AML-193 (cell line): ENCODE measurements at places on chromosomes 16 and 17.
A peak's percentile ranks its signal among the peaks of the same experiment; 100 is the strongest.

- DNase-seq: no peak
Measured at GRCh38 chr16:83774066-83774465, 33.7 kb upstream of the HSBP1 start.

- peak; percentile 71 for DNase-seq
Measured at GRCh38 chr17:50681263-50682200, 26.2 kb downstream of the ANKRD40 start.

- DNase-seq: no peak
Measured at GRCh38 chr16:68869492-68870088, 26.3 kb downstream of the TANGO6 start.

- no peak for DNase-seq
Measured at GRCh38 chr16:15954814-15955151, 5.4 kb downstream of the ABCC1 start.

DNA sequence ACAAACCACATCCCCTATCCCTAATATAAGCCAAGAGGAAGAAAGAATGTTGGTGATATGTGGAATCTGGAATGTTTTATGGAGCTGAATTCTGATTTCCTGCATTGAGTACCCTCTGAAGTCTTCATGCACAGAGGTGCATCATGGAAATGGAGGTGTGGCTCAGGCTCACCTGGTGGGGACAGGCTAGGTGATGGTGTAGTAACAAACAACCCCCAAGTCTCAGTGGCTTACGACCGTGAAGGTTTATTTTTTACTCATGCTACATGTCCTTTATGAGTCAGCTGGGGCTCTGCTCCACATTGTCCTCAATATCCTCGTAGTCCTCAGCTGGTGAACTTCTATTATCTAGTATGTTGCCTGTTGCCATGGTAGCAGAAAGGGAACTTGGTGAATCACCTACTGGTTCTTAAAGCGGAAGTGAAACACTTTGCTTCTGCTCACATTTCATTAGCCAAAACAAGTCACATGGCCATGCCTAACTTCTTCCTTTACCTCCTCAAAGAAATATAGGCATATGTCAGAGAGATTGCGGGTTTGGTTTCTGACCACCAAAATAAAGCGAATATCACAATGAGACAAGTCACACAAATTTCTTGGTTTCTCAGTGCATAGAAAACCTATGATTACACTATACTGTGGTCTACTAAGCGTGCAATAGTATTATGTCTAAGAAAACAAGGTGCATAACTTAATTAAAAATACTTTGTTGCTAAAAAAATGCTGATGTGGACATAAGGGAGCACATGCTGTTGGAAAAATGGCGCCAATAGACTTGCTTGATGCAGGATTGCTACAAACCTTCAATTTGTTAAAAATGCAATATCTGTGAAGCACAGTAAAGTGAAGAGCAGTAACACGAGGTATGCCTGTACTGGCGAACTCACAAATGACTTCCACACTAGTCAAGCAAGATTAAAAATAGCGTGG, at the start of gene PMFBP1:
TSS of gene PMFBP1 (minus strand) at position 51 of the 930 bp plus-strand sequence. CDS start 947 bp downstream, outside the sequence.
- peak; percentile 95 for DNase-seq

DNA sequence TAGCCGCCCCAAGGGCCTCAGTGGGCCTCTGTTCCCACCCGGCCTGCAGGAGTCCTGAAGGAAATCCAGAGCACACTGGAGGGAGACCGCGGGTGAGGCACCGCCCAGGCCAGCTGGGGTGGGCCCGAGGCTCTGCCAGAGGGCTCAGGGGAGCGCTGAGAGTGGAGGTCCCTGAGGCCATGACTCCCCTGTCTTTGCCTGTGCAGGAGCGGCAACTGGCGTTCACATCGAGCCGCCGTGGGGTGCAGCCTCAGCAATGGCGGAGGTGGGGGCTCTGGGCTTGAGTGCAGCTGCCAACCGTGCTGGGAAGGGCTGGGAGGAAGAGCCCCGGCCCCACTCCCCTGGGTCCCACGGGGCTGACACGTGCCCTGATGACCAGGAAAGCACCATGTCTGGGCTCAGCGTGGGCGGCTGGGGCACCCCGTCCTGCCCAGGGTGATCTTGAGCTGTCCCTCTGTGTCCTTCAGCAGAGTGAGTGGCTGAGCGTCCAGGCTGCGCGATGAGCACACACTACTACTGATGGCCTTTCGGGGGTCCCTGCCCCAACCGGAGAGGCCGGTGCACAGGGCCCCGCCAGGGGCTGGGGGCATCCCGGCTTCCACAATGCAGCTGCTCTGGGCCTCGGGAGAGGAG, 13.1 kb upstream of the MYO15B start:
- no peak for DNase-seq

DNA sequence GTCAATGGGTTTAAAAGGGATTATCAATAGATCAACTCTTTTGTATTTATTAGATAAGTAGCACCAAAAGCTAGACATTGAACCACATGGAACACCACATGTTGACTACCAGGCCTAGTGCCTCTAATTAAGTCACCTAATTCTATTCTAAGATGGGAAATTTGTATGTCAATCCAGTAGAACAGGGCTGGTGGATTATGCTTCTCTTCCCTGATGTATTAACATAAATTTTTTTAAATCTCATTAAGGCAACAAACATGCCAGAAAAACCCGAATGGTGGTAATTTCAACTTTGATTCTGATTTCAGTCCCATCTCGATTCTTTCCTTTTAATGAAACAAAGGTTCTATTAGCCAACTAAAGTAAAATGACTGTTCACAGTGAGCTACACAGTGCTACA, 92.6 kb downstream of the KANSL1 start:
- DNase-seq: no peak

DNA sequence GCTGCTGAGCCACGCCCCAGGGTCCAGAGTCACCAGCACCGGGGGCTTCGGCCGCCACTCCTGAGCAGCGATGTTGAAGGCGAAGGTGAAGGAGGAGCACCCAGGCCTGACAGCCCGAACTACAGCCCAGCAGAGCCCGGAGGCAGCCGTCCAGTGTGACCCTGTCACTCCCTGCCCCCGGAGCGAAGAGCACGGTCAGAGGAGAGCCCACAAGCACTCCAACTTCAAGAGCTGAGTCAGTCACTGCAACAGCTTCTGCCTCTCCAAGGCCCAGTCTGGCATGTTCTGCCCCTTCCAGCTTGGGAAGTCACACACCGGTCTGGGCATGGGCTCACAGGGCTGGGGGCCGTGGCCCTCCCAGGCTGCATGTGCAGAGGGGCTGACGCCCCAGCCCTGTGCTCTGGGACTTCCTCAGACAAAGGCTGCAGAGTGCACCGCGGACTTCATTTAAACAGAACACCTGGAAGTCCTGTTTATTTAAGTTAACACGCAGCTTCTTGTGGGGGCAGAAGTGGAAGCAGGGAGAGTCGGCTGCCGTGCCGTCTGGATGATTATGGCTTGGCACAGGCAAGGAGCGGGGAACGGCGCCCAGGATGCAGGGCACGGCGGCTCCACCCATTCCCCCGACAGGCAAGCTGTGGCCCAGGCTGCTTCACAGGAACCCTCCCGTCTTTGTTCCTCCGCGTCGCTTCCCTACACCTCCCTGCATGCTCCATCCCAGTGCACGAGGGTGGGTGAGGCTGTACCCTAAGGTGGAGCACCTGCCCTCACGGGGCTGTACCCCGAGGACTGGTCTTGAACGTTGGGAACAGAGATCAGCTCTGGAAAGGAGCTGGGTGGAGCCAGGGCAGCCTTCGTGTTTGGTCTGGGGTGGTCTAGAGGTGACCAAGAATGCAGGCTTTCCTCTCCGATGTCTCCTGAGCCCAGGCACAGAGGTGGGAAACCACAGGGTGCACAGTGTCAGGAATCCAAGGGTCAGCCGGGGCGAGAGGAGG, 68.9 kb upstream of the METRNL start:
- DNase-seq: no peak

DNA sequence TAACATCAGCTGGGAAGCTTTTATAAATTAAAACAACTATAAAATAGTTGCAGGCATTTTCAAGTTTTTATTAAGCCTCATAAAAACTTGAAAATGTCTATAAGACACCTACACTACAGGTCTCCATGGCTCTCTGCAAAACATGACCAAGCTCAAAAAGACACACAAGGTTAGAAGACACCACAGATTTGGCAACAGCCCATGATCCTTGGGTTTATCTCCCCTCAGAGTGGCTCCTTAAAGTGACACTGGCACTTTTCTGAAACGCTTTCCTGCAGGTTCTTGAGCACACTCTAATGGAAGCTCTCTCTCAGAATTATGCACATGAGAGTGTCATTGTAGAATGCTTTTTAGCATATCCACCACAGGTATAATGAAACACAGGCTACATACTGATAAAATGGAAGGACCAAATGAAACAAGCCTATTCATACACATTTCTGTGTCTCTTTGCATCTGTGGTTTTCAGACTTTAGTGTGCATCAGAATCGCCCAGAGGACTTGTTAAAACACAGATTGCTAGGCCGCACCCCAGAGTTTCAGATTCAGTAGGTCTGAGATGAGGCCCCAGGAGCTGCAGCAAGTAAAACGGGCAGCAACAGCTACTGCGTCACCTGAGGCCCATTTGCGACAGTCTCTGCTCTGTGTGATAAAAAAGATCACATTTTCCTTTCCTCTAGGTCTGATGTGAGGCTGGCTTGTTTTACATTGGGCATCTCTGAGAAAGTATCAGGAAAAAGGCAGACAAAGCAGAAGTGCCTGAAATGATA, 75.0 kb upstream of the WSB1 start:
- DNase-seq: no peak

DNA sequence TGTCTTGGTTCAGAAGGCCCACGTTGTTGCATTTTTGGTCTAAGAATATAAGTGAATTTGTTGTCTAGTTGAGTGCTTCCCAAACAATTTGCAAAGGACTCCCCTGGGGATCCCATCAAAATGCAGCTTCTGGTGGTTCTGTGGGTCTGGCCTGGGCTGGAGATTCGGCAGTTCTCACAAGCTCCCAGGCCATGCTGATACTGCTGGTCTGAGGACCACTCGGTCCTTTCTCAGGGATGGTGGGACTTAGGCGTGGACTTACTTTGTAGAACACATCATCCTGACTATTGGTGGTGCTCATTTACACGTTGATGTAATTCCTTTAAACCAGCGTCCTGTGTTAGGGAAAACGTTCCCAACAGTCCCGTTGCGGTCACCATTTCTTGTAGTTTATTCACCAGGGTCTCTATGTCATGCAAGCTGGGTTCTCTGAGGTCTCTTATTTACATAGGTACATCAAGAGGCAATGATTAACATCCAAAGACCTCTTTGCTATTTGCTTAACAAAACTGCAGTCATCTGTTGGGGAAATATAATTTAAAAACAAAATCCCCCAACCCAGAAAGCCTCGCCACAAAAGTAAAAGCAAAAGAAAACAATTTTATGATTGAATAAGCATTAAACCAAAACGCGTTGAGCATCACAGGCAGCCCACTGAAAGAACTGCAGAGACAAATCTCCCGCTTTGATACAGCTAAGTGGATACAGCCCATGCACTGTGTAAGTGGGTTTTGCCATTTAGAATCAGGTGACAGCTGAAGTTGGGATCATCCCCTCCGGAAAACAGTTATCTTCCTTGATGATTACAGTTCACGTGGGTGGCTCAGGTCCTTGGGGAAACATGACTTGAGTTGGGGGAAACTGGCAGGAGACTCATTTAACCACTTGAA, 39.0 kb upstream of the SEC14L1 start:
- no peak for DNase-seq

DNA sequence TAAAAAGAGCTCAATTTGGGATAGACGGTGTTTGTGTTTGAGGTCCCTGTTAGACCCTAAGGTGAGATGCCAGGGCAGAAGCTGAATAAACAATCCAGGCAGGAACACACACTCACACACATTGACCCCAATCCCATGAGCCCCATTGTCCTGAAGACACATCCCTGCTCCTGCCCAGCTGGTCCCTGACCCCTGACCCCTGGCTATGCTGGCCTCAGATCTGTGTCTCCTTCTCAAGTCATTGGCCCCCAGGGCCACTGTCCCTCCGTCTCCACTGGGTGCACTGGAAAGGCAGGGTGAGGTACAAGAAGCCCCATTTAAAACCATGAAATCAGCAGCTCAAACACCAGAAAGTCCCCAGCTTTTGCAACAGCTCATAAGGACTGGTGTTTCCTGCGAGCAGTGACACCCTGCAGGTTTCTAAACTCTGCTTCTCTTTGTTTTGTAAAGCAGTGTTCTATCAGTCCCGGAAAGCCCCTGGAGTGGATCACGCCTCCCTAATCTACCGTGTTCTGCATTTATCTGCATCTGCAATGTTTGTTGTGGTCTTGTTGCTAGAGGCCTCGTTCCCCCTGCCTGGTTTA, 18.0 kb upstream of the ASGR2 start:
- no peak for DNase-seq

DNA sequence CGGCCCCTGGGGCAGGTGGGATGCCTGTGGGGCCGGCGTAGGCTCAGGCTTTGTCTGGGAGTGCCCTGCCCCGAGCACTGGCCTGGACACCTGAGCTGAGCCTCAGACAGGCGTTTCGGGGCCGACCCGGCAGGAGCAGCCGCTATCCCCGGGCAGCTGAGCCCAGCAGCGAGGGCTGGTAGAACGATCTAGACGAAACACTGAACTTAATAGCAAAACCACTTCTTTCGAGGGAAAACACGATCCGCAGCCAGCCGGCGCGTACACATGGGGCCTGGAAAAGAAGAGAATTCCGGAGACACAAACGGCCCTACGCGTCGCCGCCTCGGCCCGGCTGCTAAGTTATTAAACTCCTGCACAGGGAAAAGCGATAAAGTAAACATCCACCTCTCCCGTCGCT, 22.0 kb upstream of the SSTR5 start:
- no peak for DNase-seq

DNA sequence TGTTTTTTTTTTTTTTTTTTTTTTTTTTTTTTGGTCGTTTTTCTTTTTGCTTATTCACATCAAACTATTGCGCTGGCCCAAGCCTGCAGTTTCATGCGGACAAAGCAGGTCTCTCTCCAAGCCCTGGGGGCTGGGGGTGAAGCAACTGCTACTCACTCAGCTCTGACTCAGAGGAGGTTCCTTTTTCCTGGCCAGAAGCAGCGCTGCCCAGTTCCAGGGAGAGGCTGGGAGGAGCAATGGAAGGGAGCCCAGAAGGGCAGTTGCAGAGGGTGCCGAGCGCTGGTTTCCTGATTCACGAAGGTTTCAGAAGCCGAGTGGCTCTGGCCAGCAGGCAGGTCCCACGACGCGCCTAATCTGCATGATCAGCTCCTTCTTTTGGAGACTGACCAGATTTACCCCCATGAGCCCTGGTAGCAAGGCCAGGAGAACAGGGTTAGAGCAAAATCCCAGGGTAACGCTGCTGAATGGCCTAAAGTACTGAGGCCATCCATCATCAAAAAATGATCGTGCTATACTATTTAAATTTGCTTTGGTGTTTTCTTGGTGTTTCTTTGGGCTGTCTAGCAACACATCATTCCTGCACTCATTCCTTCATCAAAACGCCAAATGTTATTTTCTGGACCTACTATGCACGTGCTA, 144.7 kb upstream of the SOX9 start:
- no peak for DNase-seq
